Adrenal gland (tissue), 19 donors: ENCODE measurements at places on chromosomes 5 and 9. TPM values are rescaled to one million over a fixed set of nuclear protein-coding genes. Genes with fewer than 3 reads are reported as not detected.

The MEGF10 gene
- total RNA-seq, result 15.8 TPM

The GALNT12 gene
- 2.4 TPM for total RNA-seq

The SPINK13 gene
- total RNA-seq, result 1.4 TPM

The ZNF367 gene
- total RNA-seq, result 1.6 TPM

The C5orf58 gene
- total RNA-seq, result not detected
